ENCODE measurements at places on chromosomes 16 and 17.

DNA sequence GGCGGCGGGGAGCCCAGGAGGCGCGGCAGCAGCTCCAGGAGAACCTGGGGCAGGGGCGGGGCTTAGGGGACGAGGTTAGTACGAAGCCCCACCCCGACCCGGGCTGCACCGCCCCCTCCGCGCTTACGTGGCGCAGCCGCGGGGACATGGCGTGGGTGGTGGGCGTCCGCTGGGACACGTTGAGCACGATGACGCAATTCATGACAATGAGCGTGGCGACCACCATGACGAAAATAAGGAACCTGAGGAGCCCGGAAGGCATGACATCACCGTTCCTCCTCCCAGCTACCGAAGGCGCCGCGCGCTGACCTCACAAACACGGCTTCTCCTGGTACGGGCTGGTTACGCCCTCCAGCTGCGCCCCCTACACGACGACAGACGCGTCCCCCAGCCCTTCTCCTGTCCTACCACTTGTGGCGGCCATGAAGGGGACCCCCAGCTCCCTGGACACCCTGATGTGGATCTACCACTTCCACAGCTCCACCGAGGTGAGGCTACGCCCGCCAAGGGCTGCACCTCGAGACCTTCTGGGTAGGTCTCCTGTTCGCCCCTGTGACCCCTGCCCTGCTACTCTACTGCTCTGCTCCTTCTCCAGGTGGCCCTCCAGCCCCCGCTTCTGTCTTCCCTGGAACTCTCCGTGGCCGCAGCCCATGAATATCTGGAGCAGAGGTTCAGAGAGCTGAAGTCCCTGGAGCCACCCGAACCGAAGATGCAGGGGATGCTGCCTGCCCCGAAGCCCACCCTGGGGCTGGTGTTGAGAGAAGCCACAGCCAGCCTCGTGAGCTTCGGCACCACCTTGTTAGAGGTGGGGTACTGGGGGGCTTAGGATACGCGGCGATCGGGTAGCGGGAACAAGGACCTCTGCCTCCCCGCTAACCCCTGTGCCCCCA is at the start of gene C17orf107:
Gene C17orf107, plus strand, starts transcription at position 196 of the 890 bp plus-strand sequence. Its CDS starts 227 bp downstream, at position 423.
- DNase-seq = no peak

- no peak for DNase-seq
These were observed 152.2 kb upstream of the NOG start for GRCh38 chr17:56441308-56441707.

DNA sequence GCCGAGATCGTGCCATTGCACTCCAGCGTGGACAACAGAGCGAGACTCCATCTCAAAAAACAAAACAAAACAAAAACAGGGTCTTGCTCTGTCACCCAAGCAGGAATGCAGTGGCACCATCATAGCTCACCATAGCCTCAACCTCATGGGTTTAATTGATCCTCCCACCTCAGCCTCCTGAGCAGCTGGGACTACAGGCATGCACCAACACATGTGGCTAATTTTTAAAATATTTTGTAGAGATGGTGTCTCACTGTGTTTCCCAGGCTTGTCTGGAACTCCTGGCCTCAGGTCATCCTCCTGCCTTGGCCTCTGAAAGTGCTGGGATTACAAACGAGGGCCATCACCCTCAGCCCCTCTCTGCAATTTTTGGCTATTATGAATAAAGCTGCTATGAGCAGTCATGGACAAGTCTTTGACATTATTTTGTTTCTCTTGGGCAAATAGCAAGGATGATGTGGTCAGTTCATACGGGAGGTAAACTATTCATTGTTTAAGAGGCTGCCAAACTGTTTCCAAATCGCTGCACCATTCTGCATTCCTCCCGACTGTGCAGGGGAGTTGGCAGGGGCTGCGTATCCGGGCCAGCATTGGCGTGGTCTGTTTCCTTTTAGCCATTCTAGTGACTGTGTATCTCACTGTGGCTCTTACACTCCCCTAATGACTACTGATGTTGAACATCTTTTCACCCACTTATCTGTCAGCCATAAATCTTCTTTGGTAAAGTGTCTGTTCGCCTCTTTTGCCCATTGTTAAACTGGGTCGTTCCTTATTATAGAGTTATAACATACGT is 21.1 kb downstream of the EIF4A3 start:
- peak; percentile 15 for DNase-seq

DNA sequence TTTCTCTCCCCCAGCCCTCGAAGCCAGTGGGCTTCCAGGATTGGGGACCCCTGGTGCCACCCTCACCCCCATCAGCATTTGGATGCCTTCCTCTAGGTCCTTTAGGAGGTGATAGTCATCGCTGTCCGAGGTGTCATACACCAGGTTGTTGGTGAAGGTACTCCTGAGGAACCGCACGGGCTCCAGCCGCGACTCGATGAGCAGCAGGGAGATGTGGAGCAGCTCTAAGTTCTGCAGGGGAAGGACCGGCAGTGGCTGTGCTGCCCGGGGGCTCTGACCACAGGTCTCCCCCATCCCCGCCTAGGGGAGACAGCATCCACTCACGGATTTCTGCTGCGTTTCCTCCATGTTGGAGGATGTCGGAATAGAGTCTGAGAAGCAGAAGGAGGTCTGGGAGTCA is 962 bp downstream of the CSHL1 start:
- DNase-seq = no peak

GRCh38 chr17:78648293-78648692 is 71.1 kb upstream of the DNAH17 start:
- DNase-seq = no peak

GRCh38 chr17:18122990-18123753 is 14.6 kb downstream of the MYO15A start:
- no peak for DNase-seq

DNA sequence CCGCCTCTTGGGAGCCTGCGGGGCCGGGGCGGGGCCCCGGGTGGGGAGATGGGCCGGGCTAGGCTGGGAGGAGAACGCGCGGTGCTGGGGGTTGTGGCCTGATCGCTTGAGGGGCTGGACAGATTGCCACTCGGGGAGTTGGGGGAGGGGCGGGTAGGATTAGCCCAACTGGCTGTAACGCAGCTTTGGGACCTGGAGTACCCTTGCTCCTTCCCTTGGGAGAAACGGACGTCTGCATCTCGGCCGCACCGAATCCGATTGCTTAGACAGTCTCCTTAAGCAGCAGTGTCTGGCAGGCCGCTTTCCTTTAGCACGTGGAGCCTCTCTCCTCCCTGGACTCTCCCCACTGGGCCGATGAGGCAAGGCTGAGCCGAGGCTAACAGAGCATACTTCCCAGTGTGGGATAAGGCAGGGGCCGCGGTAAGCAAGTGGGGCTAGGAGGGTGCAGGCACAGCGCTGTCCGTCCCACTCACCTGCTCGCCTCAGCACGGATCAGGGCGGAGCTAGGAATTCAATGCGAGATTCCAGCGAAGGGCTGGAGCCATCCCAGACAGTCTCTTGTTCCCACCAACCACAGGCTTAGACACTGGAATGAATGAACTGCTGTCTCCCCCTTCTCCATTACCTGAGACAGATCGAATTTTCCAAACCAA is 540 bp upstream of the ACLY start:
- no peak for DNase-seq

DNA sequence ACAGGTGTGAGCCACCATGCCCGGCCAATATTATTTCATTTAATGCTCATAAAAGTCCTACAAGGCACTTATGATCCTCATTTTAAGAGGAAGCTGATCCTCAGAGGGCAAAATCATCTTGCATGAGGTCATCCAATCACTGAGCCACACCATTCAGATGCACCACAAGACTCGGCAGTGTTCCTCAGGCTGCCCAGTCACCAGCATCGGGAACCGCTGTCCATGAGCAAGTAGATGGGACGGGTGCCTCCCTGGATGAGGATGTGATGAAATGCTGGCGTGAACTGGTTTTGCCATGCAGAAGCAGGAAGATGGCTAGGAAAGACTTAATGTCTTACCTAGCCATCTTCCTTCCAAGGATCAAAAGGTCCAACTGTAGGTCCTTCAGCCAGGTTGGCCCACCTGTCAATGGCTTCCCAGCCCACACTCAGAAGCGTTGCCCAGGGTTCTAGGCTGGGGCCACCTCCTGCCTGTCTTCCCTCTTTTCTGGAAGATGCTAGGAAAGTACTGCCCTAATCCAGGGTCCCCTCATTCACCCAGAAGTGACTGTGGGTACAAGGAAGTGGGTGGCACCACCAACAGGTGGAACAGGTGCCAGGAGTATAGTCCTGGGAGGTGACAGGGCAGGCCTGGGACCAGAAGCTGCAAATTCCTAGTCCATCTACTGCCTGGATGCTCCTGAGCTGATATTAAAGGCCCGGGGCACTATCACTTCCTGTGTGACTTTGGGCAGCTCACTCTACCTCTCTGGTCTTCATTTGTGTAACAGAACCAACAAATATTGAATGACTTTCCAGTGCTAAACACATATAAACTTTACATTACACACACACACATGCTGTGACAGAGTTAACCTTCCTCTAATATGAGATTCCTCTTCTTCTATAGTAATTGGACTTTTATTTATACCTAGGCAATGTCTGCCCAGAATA is 32.2 kb upstream of the CRYBA1 start:
- no peak for DNase-seq
